ENCODE measurements at places on chromosomes 1 and 21.

GRCh38 chr1:15236321-15236721, 10.7 kb upstream of the FHAD1 start:
- DNase-seq, result no peak

DNA sequence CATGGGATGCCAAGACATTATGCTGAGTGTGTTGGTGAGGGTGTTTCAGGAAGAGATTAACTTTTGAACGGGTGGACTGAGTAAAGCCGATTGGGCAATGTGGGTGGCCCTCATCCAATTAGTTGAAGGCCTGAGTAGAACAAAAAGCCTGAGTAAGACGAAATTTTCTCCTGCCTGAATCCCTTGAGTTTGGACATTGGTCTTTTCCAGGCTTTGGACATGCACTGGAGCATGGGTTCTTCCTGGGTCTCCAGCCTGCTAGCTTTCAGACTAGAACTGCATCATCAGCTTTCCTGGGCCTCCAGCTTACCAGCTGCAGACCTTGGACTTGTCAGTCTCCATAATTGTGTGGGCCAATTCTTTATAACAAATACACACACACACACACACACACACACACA, 63.6 kb downstream of the NIBAN1 start:
- DNase-seq, result no peak

GRCh38 chr1:208757846-208758245, 513.7 kb upstream of the PLXNA2 start:
- no peak for DNase-seq

- DNase-seq, result no peak
Measured at GRCh38 chr1:173590557-173590956, 12.3 kb downstream of the SLC9C2 start.

DNA sequence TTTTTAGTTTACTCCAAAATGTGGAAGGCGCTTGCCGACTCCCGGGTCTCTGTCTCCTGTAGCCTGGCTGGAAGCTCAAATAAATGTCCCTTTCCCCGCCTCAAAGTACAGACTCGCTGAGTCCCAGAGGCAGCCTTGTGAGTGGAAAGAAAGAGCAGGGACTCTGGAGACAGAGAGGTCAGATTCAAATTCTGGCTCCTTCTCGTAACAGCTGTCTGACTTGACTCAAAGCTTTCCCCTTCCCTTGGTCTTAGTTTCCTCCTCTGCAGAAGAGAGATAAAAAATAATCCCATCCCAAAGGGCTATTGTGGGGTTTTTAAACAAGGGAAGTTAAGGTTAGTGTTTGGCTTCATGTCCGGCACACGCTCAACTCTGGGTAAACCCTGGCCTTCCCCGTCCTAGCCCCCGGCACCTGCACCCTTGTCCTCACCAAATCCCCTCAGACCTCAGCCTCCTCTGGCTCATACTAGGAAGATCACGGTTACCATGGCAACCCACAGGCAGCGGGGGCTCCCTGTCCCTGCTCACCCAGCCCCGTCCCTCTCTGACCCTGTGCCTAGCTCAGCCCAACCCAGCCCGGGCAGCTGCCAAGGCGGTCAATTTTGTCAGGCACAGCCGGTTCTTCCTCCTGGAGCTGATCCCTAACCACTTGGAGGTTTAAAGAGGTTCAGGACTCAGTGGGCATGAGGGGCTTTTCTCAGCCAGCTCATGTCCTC, 49.2 kb upstream of the IGSF21 start:
- DNase-seq, result no peak
